ENCODE measurements at places on chromosomes 7 and 10. TPM values are rescaled to one million over a fixed set of nuclear protein-coding genes. Genes with fewer than 3 reads are reported as not detected.

Gene C10orf67
- not detected for total RNA-seq

Gene MRLN
- not detected for total RNA-seq

Gene CHAT
- 0.27 TPM for total RNA-seq

Gene AUTS2
- 13.0 TPM for total RNA-seq

Gene ZDHHC4
- 60.4 TPM for total RNA-seq

Gene MOSPD3
- 8.8 TPM for total RNA-seq

Gene OR2A42
- total RNA-seq = not detected

Gene REPIN1
- 79.1 TPM for total RNA-seq

Gene HTR5A
- total RNA-seq = not detected

Gene SHH
- 21.2 TPM for total RNA-seq

Gene ESYT2
- total RNA-seq = 61.2 TPM

Gene SLC25A28
- 15.8 TPM for total RNA-seq

Gene DDC
- total RNA-seq = 56.1 TPM

Gene MYL10
- total RNA-seq = 0.60 TPM

Gene GHRHR
- total RNA-seq = not detected

Gene GARS1
- 163 TPM for total RNA-seq

Gene SPDYE2
- not detected for total RNA-seq

Gene RPEL1
- 0.10 TPM for total RNA-seq

Gene STK32C
- total RNA-seq = 7.9 TPM

Gene MTURN
- total RNA-seq = 14.5 TPM

Gene FZD8
- 7.7 TPM for total RNA-seq

Gene GALNT17
- 4.3 TPM for total RNA-seq

Gene TWIST1
- total RNA-seq = 23.2 TPM

Gene CYP2W1
- 20.3 TPM for total RNA-seq

Gene CFAP46
- 1.6 TPM for total RNA-seq

Gene ACADSB
- 51.3 TPM for total RNA-seq

Gene GIMAP1
- not detected for total RNA-seq

Gene PCLO
- total RNA-seq = 8.1 TPM

Gene CABCOCO1
- total RNA-seq = 0.36 TPM

Gene ASZ1
- total RNA-seq = not detected

Gene TMEM213
- total RNA-seq = 0.03 TPM

Gene EFCAB10
- 0.12 TPM for total RNA-seq

Gene CALHM3
- total RNA-seq = not detected

Gene GDF2
- not detected for total RNA-seq

Gene DENND2A
- total RNA-seq = 6.7 TPM

Gene SORCS1
- total RNA-seq = 3.7 TPM

Gene PLEKHS1
- total RNA-seq = 0.23 TPM

Gene TMEM270
- total RNA-seq = 1.1 TPM

Gene XRCC2
- 2.3 TPM for total RNA-seq

Gene NOS3
- 8.1 TPM for total RNA-seq

Gene PCGF6
- 12.6 TPM for total RNA-seq

Gene ZNF239
- 4.3 TPM for total RNA-seq

Gene ZNF786
- 5.1 TPM for total RNA-seq

All from hepatocyte (in vitro differentiated cells).